CD4-positive, alpha-beta memory T cell (primary cell): ENCODE measurements at places on chromosomes 16 and 17. TPM values are rescaled to one million over a fixed set of nuclear protein-coding genes. Genes with fewer than 3 reads are reported as not detected.

DNA sequence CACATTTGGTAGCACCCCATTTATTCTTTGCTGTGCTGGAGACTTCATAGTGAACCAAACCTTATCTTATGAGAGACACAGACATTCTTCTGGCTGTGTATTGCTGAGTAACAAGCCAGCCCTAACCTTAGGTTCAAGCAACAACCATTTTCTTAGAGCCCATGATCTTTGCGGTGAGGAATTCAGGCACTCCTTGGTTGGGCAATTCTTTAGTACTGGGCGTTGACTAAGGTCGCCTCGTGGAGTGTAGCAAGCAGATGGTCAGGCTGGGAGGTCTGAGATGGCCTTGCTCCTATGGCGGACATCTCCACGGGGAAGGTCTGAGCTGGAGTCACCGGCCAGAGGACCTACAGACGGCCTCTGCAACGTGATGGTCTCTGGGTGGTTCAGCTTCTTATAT lies 43.1 kb downstream of the ARSG start:
- no peak for DNase-seq

GRCh38 chr17:60798576-60798975 lies 120.9 kb downstream of the BCAS3 start:
- DNase-seq: no peak

DNA sequence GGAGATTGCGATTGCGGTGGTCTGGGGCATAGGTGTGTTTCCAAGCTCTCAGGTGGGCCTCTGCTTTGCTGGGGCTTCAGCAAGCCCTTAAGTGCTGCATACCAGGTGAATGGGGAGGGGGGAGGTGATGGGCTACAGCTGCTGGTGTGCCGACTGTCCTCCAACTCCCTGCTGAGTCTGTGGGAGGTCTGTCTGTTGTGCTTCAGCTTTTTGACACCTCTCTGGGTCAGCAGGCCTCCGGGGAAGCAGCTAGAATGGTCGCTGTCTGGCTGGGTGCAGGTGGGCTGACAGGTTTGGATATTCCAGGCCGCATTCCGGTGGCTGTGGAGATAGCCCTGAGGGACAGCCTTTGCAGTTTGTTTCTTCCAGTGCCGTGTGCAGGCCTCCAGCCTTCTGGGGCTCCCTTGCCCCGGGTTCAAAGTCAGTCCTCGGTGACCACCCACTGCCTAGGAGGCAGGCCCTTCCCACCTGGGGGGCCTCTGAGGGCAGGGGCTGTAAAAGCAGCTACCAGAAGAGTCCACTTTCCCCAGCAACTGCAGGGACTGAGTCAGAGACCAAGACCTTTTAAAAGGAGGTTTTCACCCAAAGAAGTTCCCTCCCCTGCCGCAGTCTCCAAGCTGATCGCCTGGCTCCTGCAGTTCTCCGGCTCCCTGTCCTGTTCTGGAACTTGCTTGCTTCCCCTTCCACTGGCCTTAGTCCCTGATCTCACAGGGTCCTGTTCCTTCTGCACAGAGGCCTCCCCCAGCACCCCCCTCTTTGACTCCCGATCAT lies 2.0 kb upstream of the TTYH2 start:
- DNase-seq: peak; percentile 44

SSTR5 gene
- not detected for polyA plus RNA-seq

DNA sequence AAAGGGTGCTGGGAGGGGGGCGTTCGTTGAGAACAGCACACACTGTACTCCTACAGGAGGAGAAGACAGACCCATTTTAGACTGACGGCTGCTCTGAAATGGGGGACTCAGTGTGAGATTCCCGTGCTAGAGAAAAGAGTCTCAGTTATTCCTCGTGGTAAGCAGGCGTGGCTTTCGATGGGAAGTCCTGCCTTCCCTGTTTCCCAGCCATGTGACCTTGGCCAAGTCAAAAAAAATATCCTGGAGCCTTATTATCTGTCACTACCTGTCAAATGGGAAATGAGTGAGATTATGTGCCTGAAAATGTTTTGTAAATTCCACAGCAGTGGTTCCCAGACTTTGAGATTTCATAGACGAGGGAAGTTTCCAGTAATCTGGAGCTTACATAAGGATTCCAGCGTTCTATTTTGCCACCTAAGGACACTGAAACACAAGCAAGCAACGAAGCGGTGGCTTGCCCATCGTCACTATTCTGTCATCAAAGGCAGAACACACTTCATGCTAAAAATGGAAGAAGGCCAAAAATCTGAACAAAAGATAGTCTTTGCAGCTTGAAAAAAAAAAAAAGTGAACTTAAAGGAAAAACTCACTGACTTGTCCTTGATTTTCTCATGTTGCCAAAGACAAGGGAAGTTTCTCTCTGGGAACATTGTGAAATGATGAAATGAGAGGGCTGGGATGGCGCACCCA lies 253.4 kb upstream of the RPL38 start:
- DNase-seq: no peak

NPIPA8 gene
- polyA plus RNA-seq: 3.9 TPM

DNA sequence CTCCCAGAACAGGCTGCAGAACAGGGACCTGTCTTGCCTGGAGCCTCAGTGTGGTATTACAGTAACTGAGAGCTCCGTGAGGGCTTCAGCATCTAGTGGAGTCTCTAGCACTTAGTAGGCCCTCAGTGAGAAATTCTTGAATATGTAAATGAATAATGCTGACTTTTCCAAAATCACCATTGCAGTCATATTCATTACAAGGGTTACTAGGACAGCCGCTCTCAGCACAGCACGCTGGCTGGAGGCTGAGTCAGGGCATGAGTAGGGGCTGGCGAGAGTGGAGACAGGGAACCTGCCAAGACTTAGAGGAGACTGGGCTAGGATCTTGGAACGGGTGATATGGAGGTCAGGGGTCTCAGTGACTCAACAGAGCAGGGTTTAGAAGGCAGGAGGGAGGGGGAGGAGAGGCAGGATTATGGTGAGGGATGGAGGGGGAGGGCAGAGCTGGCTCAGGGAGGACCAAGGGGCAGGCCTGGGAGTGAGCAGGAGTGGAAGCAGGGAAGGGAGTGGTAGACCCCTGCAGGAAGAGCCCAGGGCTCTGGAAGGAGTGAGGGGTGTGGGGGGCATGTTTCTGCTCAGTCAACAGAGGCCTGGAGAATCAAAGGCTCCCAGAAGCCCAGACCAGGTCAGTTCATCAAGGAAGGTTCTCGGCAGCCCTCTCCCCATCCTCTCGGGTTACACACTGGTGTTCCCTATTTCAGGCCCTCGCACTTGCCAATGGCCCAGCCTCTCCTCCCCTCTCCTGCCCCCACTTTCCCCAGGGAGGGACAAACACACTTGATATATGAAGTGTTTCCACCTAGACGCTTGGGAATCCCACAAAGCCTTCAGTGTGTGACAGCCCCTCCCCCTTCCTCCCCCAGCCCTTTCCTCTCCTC lies 42.3 kb downstream of the FZD2 start:
- DNase-seq: no peak

SMYD4 gene
- polyA plus RNA-seq: 3.1 TPM

WSCD1 gene
- polyA plus RNA-seq: not detected

DNA sequence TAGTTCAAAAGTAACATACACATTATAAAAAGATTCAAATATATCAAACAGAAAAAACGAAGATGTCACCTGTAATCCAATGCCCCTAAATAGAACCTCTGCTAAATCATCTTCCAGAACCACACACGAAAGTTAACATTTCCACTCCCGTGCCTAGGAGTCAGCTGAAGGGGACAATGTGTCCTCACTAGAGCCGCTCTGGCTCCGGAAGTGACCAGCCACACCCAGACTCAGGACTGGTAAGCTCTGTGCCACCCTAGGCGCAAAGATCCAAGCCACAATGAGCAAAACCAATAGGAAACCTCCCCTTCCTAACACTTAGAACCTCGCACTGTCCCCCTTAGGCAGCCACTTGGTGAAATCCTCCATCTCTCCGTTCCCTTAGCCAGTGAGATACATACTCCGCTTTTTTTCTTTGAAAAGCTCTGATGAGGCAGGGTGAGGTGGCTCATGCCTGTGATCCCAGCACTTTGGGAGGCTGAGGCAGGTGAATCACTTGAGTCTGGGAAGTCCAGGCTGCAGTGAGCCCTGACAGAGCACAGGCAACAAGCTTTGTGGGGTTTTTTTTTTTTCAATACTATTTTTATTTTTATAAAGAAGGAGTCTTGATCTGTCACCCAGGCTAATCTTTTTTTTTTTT lies 11.8 kb downstream of the CTRB1 start:
- no peak for DNase-seq

SMIM5 gene
- polyA plus RNA-seq: not detected
